ENCODE measurements at places on chromosomes 13 and 19.

DNA sequence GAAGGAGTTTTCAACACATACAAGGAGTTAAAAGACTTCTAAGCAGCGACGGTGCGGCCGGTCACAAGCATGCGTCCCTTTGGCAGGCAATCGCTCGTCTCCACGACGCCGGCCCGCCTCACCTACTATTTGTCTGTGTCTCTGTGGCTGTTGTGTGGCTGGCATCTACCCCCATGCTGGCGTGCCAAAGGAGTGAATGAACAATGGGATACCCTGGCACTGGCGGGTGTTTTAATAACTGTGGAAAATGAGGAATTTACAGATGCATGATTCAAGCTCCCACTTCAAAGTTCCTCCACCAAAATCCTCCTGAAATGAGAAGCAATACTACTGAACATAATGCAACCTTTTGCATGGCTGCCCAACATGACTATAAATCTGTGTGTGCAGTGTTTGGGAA is 176.6 kb downstream of the KLF5 start:
- no peak for DNase-seq

GRCh38 chr19:44602081-44602480 is 11.3 kb upstream of the IGSF23 start:
- no peak for DNase-seq

- no peak for DNase-seq
These were observed 435.6 kb downstream of the FOXO1 start for GRCh38 chr13:40230833-40231266.

GRCh38 chr13:94660695-94661326 is 51.5 kb downstream of the SOX21 start:
- no peak for DNase-seq

- no peak for DNase-seq
These were observed 2.7 kb upstream of the GATAD2A start for GRCh38 chr19:19402656-19403372.

DNA sequence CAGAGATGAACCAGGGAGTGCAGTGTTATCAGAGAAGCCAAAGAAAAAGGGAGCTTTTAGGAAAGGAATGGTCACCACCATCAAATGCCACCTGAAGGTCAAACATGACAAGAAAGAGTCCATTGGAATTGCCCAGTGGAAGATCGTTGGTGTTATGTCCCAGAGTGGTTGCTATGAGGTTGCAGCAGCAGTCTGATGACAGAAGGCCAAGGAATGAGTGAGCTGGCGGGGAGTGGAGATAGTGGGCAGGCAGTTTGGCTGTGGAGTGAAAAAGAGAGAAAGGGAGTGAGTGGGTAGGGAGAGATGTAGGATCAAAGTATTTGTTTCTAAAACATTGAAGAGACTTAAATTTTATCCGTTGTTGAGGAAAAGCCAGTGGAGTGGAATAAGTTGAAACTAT is 117.4 kb upstream of the WASF3 start:
- no peak for DNase-seq

- no peak for DNase-seq
These were observed 1.7 kb downstream of the TGFBR3L start for GRCh38 chr19:7916103-7916954.

DNA sequence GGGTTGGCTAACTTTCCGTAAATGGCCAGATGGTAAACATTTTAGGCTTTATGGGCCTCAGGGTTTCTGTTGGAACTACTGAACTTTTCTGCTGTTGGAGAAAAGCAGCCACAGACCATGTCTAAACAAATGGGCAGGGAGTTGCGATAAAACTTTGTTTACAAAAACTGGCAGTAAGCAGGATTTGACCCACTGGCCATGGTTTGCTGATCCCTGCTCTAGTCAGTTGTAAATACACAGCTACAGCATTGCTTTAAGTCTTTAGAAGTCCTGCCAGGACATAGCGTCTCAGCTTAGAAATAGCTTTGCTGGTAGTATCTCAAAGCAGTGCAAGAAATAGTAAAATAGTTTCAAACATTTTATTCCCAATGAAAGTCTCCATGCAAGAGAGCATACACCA is 88.4 kb downstream of the NALCN start:
- no peak for DNase-seq

GRCh38 chr19:30395283-30395682 is 23.1 kb downstream of the ZNF536 start:
- no peak for DNase-seq

DNA sequence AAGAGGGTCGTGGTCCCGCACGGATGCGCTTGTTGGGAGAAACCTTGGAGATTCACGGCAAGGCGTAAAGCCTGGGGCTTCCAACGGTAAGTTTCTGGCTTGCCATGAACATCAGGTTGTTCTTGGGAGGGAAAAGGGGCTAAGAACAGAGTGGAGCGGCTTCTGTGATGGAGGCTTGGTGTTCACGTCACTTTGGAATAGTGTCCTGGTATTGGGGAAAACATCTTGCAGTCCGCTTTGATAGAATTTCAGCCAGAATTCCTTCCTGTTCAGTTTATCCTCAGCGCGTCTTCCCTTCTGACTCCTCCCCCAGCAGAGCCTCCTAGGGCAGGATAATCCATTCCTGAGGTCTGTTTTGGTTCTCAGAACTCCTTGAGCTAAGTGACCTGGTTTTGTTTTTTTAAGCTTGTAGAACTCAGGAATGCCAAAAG is 2.0 kb downstream of the KCTD15 start:
- DNase-seq: no peak

DNA sequence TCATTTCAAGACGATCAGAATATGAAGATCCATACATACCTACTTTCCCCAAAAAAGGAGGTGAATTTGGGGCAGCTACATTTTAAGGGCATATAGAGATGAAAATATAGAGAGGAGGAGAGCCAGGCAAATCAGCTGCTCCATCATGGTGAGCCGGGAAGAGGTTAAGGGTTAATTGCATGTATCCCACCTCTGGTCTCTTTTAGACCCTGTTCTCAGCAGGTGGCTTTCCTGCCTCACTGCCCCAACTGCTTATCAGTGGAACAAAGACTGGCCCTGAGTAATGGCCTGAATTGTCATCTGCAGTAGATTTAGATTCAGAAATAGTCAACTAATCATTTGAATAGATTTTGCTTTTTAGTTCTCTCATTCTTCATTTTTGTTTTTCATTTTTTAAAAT is 206.6 kb downstream of the SPRY2 start:
- DNase-seq: no peak

DNA sequence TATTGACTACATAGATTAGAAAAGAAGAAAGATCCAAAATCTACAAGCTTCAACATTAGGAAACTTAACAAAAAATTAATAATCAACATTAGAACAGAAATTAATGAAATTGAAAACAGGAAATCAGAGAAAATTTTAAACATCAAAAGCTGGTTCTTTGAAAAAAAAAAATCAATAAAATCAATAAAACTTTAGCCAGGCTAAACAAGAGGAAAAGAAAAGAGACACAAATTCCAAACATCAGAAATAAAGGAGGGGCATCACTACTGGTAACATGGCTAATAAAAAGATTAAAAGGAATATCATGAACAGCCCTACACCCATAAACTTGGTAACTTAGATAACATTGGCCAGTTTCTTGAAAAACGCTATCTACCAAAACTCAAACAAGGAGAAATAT is 110.2 kb downstream of the ATP11A start:
- no peak for DNase-seq

GRCh38 chr19:7520131-7521051 is 2.0 kb upstream of the MCOLN1 start:
- no peak for DNase-seq

DNA sequence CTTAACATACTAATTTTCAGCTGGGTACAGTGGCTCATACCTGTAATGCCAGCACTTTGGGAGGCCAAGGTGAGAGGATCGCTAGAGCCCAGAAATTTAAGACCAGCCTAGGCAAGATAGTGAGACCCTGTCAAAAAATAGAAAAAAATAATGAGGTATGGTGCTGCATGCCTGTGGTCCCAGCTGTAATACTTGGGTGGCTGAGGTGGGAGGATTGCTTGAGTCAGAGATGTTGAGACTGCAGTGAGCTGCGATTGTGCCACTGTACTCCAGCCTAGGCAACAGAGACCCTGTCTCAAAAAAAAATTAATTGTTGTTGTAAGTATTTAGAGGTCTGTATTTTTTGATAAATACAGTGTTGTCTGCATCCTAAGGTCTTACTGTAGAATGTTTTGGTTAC is 66.8 kb downstream of the FNDC3A start:
- no peak for DNase-seq

DNA sequence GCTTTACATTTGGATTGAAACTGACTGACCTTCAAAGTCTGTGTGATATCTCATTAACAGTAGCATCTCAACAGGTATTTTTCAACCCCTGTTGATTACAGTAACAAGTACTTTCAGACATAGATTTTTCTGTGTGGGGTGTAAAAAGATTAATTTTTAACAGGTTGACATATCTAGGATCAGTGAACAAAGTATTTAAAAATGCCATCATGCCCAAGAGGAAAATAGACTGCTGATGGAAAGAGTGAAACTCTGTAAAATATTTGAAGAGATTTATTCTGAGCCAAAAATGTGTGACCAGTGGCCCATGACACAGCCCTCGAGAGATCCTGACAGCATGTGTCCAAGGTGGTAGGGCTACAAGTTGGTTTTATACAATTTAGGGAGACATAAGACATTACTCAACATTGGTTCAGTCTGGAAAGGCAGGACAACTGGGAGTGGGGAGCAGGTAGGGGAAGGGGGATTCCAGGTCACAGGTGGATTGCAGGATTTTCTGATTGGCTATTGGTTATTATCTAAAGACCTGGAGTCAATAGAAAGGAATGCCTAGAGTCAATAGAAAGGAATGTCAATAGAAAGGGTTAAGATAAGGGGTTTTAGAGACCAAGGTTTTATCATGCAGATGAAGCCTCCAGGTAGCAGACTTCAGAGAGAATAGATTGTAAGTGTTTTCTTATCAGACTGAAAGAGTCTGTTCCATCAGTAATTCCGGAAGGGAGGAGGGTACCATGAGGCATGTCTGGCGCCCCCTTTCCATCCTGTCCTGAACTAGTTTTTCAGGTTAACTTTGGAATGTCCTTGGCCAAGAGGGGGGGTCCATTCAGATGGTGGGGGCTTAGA is 29.1 kb downstream of the TNFRSF19 start:
- no peak for DNase-seq

GRCh38 chr13:72151241-72151640 is 284.2 kb upstream of the DACH1 start:
- DNase-seq: no peak

GRCh38 chr13:97548711-97549110 is 114.7 kb downstream of the RAP2A start:
- no peak for DNase-seq

DNA sequence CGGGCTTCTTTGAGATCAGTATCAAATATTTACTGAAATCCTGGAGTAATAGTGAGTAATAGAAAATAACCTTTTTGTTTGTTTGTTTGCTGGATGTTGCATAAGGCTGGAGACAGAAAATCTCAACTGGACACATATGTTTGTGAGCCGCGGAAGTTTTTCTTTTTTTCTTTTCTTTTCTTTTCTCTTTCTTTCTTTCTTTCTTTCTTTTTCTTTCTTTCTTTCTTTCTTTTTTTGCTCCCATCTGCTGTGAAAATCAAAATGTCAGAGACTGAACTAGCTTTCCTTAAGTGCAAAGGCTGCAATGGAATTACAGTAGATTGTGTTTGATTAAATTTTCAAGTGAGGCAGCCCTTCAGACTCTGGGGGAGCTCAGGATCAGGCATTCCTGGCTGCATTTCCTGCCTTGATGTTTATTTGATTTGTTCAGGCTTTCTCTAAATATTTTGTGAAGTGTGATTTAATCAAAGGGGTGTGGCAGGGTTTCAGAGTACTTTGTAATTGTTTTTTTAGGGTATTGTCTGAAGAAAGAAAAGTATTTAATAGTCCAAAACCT is 319 bp downstream of the FRY start:
- DNase-seq: no peak

DNA sequence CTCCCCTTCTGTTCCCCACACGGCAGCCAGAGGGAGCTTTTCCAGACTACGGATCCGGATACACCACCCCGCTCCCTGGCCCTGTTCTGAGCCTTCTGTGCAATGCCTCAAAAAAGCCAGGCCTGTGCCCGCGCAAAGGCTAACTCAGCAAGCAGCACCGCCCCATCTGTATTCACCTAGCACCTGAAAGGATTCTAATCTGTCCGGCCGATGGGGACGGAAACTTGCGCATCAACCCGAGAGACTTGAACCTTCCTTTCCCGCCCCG is 589 bp downstream of the ZBTB45 start:
- DNase-seq: no peak

GRCh38 chr19:21328406-21328805 is 804 bp downstream of the ZNF708 start:
- no peak for DNase-seq

Measured in cerebellar nuclear complex (tissue), 1 donor.